ENCODE measurements at places on chromosomes 6 and 20.

DNA sequence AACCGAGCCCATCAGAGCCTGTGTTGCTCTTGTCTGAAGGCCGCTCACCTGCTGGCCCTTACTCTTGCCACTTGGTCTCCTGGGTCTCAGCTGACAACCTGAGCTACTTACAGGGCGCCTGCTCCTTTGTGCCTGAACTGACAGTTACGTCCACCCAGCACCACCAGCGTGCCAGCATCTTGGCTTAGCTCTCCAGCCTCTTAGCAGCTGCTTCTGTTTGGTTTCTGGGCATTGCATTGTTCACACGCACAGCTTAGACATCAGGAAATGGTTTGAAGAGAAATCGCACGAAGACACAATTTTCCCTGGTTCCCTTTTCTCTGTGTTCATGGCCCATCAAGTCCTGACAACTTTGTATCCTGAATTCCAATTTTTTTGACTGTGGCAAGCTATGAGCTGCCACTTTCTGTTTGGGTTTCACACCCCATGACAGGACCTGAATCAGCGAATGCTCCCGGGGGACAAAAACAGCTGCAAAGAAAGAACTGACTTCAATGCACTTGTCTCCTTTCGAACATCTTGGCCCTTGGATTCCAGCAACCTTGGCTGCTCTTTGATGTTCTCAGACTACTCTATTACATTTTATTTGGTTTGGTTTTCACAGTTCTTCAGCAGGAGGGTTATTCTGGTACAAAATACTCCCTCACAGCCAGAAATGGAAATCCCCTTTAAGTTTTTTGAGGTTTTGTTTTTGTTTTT, 45.2 kb upstream of the LY86 start:
- no peak for DNase-seq

GRCh38 chr6:11353921-11354389, 121.5 kb upstream of the NEDD9 start:
- DNase-seq = no peak

DNA sequence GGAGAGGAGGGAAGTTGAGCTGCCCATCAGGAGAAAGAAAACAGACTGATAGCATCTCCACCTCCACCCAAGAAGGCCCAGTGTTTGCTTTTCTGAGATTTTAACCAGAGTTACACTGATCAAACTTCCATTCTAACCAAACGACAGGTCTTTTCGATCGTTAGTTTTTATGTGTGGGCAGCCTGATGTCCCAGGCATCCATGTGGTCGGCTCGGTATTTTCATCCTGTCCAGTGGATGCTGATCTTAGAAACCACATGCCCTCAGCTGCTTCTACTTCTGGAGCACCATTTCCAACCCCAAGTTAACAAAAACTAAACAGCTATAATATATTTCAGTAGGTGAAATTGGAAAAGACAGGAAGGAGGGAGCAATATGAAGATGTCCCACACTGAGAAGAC, 536.8 kb upstream of the JAG1 start:
- DNase-seq = no peak

DNA sequence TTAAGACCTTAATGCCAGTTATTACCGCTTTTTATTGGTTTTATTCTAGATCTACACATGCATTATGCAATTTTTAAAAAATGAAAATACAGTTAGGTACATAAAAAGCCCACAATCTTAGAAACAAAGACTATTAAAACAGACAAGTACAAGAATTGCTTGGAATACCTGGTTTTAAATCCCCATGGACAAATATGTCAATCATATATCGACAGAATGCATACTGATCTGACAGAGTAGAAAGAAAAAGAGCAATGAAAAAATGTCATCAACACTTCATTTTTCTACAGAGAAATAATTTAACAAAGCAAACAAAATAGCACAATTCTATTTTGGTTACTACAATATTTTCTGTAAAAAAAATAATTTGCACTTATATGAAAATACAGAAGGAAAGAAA, 139.7 kb downstream of the TRDN start:
- no peak for DNase-seq

DNA sequence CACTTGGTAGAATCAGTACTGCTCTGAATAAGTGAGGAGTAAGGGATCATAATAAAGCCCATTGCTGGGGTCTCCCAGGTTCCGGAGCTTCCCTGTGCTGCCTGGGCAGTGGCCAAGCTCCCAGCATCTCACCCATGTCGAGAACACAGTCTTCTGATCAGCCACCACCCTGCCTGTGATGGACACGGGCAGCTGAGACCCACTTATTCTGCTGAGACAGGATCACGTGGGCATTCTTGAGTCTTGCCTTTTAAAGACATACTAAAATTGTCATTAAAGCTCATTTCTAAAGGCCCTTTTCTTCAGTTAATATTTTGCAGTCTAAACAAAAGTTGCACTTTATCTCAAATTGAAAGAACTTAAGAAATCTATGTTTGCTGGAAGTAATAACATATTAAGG, 42.7 kb upstream of the SLC22A2 start:
- DNase-seq = no peak

- no peak for DNase-seq
These were observed 189.0 kb downstream of the BCAS1 start for GRCh38 chr20:53881362-53881761.

- DNase-seq = peak; percentile 95
These were observed 10.0 kb downstream of the SLCO4A1 start for GRCh38 chr20:62652041-62652893.

GRCh38 chr6:120675886-120676285, 658.4 kb downstream of the TBC1D32 start:
- peak; percentile 15 for DNase-seq

- DNase-seq = no peak
These were observed 148.1 kb upstream of the UST start for GRCh38 chr6:148598724-148599123.

GRCh38 chr6:15837205-15837604, 174.4 kb upstream of the DTNBP1 start:
- no peak for DNase-seq
